GM18507 (cell line): ENCODE measurements at places on chromosomes 7 and 10.

- DNase-seq = peak; percentile 77
Observed at GRCh38 chr7:140672382-140673062, at the start of gene ADCK2. ADCK2 (plus strand) TSS chr7:140672945; CDS start chr7:140673331, 386 bp downstream.

GRCh38 chr10:52215745-52216361 is 98.2 kb upstream of the DKK1 start:
- peak; percentile 15 for DNase-seq

GRCh38 chr7:74197449-74198124 is 12.2 kb upstream of the LAT2 start:
- DNase-seq = no peak

DNA sequence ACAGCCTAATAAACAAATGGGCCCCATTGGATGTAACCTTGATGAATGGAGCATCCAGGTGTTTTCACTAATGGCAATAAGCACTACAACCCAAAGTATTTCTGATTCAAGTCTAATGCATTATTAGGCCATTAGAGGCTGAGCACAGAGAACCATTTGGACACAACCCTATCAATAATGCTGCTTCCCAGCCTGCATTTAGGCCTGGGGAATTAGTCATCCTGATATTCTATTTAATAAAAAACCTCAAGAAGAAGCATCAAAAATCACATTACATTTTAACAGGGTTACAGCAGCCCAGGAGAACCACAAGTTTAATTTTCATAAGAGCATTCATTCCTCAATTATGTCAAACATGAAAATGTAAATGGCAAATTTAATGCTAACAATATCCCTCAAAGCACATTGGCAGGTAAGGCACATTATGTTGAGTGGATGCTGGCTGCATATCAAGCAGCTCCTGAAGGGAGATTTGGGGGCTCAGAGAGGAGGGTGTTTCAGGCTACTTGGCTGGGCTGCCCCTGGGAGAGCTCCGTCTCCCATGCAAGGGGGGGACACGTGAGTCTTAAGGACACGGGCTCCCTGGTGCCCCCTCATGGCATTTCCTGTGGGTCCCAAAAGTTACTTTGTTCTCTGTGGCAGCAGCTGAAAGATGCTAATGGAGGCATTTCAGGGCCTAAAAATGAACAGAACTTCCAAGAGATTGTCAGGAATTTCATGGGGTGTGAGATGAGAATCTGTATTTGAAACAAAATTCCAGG is 143.4 kb downstream of the HERPUD2 start:
- no peak for DNase-seq

DNA sequence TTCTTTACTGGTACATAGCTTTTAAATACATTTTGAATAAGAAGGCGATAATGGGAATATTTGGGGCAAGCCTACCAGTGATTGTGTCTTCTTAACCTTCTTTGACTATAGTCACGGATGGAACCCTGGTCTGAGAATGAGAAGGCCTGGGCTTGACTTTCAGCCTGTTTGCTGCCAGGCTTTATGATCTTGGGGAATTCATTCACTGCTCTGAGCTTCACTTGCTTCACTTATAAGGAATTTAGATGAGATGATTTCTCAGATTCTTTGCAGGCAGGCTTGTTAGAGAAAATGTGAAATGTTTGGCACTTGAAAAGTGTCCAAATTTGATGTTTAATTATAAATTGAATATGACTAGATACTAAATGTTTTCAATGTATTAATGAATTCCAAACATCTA is 42.5 kb downstream of the NUP205 start:
- DNase-seq = no peak

DNA sequence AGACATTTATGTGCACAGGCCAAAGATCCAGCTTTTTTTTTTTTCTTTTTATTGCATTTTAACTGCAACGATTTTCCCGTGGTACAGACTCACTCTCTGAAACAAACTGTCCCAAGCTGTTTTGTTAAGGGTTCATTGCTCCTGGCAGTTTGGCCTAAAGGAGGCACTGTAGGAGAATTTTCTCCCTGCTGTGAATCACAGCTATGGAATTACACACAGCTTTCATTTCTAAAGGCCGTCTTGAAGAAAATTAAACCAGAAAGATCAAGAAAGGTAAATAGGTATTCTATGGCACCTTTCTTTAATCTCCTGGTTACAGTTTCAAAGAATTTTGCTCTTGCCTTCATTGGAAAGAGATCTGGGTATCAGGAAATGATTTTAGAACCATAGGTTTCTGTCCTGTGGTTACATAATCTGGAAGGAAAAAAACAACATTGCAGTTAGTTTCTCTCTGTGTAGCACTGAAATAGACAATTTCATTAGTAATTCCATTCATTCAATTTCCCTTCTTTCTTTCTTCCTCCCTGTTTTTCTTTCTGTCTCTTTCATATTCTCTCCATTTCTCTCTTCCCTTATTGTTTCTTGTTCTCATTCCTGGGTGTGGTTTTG is 51.2 kb downstream of the PDK4 start:
- DNase-seq = no peak

DNA sequence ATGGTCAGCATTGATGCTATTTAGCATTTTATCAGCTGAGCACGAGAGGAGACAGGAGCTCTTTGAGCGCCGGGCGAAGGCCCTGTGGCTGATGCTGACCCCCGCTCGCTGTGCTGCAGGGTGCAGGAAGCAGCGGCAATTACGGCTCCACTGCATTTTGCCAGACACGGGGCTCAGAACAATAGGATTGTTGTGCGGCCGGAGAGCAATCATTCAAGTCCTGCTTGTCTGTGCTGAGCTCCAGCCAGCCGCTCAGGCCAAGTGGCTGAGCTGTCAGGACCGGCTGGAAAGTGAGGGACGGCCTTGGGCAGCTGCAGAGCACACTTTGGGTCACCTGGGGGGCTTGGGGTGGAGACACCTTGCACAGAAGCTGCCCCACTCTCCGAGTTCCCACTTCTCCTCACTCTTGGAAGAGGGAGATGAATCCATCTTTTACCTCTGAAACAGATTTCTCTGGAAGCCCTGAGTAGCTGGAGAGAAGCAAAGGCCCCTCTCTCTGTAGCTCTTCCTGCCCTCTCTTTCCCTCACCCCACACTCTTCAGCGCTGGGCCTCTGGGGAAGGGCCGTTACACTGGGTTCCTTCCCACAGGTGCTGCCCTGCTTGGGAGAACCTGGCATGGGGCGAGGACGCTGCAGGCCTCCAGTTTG is 17.3 kb upstream of the ADARB2 start:
- DNase-seq = no peak

- no peak for DNase-seq
Observed at GRCh38 chr7:37853468-37853867, 5.1 kb downstream of the NME8 start.

DNA sequence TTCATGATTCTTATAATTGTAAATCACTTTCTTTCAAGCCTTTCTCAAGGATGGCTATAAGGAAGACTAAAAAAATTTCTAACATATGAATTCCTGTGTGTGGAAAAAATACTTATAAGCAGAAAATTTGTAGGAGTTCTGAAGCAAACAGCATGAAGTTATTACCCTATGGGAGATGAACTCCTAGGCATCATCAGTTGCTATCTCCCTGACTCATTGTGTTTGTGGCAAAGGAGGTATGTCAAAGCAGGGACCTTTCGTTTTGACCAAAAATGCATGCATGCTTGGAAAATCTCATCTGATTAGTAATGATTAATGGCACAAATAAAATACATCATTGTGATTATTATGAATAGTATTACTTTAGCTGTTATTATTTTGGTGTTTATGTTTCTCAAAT is 59.4 kb downstream of the CALCR start:
- no peak for DNase-seq

DNA sequence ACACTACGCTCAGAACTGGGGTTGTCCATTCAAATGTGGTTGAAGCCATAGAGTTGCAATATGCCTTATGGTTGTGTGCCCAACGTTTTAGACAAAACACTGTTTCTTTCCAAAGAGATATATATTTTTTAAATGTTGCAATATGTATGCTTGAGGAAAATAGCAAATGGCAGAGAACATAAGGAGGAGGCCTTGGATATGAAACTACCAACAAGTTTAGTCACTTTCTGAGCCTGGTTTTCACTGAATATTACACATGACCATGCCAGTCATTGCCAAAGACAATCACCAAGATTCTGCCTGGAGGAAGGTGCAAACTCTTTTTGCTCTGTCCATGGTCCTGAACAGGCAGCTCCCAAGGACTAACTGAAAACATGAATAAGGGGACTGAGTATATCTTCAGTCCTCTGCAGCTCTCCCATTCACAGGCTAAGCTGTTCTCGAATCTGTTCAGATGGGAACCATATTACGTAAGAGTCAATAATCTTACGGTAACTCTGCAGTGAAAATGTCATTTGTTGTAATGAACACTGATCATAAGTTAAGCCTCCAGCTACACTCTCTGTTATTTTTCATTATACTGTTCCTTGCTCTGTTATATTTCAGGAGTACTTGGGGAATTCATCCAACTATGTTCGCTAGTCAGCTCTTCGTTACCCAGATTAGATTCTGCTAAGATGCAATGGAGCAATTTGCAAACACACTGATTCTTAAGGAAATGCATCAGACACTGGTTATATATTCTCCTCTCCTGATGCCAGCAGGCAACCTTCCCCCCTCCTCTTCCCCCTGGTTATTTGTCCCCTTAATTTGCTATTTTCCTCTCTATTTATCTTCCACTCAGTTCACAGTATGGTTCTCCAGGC is 90.7 kb upstream of the C1QL3 start:
- DNase-seq = no peak

GRCh38 chr10:71600849-71601248 is 118.7 kb downstream of the C10orf105 start:
- DNase-seq = no peak

GRCh38 chr7:157000741-157001653 is 9.5 kb downstream of the MNX1 start:
- no peak for DNase-seq

DNA sequence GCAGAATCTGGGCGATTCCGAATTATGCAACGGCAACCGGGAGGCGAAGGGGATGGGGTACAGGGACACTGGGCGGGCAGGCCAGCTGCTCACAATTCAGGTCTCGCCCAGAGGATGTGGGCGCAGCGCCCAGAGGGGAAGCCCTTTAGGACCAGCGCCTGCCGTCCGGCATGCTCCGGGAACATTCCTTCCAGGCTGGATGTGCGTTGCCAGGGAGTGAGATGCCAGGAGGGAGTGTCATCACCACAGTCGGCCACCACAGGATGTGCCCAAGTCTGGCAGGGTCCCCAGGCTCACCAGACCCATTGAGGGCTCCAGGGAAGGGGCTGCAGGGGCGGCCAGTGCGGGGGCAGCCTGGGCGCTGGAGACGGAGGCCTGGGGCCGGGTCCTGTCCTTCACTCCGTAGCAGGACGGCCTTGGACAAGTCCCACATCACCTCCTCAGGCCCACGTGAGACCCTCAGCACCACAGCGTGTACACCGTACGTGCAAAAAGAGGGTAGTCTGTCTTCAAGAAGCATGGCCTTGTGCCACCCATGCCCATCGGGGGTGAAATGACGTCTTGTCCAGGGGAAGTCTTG is 63.9 kb downstream of the FOXL3 start:
- DNase-seq = no peak

DNA sequence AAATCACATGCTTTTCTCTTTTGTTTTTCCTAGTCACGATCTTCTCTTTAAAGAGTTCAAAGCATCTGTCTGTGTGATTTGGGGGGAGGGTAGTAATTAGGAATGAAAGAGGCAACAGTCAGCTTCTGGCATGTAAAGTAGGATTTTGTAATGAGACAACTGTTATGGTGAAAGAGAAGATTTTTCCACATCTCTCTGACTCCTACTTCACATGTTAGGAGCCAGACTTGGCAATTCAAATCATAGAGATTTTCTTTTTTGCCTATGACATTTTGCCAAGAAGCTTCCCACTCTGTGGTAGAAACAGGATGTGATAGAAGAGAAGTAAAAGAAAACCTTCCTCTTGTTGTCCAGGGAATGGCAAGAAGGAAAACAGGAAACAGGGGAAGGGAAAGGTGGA is 38.3 kb upstream of the KLHL7 start:
- no peak for DNase-seq

GRCh38 chr10:34505338-34505737 is 309.8 kb downstream of the PARD3 start:
- no peak for DNase-seq

GRCh38 chr7:102004848-102005247 is 187.4 kb downstream of the CUX1 start:
- DNase-seq = no peak

DNA sequence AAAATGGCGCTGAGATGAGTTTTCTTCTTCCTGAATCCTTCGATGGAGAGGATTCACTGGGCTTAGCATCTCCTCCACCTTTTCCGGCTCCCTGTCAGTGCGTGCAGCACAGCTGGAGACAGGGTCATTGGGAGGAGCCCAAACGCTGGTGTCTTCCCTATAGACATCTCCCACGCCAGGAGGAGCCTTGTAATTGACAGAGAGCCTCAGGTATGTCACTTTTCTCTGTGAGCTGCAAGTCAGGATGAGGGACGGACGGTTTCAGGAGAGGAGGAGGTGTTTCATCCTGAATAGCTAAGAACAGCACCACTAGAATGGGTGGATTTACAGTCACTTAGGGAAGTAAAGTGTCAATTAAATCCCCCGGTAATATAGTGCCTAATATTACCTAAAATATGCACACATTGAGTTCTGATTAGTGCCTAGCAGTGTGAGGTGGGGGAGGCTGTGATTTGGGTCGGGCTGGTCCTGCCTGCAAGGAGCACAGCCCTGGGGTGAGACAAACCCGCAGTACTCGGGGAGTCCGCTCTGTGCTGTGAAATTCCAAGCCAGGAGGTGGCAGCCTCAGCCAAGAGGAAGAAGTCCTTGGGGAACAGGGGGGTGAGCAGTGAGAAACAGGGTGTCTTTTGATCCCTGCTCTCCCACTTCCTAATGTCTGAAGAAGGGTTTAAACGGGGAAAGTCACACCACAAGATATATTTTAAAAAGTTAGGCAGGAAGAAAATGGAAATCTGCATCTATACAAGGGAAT is 28.2 kb downstream of the IL15RA start:
- DNase-seq = no peak

DNA sequence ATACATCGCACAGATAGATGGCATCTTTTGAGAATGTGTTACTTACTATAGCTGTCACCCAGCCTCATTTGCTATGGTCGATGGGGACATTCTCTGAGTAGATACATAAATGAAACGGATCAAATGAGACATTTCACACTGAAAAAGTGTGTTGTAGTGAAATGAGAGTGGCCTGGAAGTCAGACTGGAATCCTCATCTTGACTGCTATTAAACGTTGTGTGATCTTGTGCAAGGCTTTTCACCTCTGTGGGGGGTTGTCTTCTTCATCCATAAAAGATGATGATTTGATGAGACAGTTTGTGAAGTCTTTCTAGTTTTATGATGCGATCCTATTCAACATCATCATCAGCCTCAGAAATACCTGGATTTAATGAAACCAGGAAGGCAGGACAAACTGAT is 155.4 kb upstream of the MYO3A start:
- DNase-seq = no peak

GRCh38 chr7:44284881-44285541 is 40.4 kb downstream of the CAMK2B start:
- no peak for DNase-seq

- DNase-seq = no peak
Observed at GRCh38 chr10:26939290-26939961, 78.7 kb upstream of the ABI1 start.

GRCh38 chr7:110387689-110388088 is 703.2 kb upstream of the LRRN3 start:
- no peak for DNase-seq
